Esophagus (tissue), 2 donors: ENCODE measurements at places on chromosomes 4 and X. TPM values are rescaled to one million over a fixed set of nuclear protein-coding genes. Genes with fewer than 3 reads are reported as not detected.

CORIN gene
- polyA plus RNA-seq = 0.28 TPM

MAGEA11 gene
- polyA plus RNA-seq = 0.18 TPM

CDS1 gene
- 21.2 TPM for polyA plus RNA-seq

GAGE12E gene
- not detected for polyA plus RNA-seq

CDKL2 gene
- polyA plus RNA-seq = 0.10 TPM

CFAP47 gene
- not detected for polyA plus RNA-seq

MGAT4D gene
- not detected for polyA plus RNA-seq

SGCB gene
- polyA plus RNA-seq = 5.9 TPM

IL15 gene
- polyA plus RNA-seq = 6.5 TPM

CXorf38 gene
- polyA plus RNA-seq = 4.6 TPM
